Body of pancreas (tissue), 4 donors: ENCODE measurements at places on chromosomes 16 and 17. TPM values are rescaled to one million over a fixed set of nuclear protein-coding genes. Genes with fewer than 3 reads are reported as not detected.
A peak's percentile ranks its signal among the peaks of the same experiment; 100 is the strongest.

GRCh38 chr16:85401917-85402766 is 211.0 kb upstream of the GSE1 start:
- no peaks in the 10 kb centered on the region for H3K4me1 ChIP-seq
- H3K27ac ChIP-seq = no peak overlapping the region
- peak; percentile 6 for DNase-seq
- no peaks in the 10 kb centered on the region for H3K36me3 ChIP-seq
- H3K4me3 ChIP-seq = no peak overlapping the region

GRCh38 chr17:68196394-68197090 is 51.3 kb upstream of the AMZ2 start:
- H3K27me3 ChIP-seq = peaks cover 36% of the 10 kb centered on the region
- no peak overlapping the region for H3K27ac ChIP-seq
- H3K4me1 ChIP-seq = peaks cover 54% of the 10 kb centered on the region
- DNase-seq = no peak

DNA sequence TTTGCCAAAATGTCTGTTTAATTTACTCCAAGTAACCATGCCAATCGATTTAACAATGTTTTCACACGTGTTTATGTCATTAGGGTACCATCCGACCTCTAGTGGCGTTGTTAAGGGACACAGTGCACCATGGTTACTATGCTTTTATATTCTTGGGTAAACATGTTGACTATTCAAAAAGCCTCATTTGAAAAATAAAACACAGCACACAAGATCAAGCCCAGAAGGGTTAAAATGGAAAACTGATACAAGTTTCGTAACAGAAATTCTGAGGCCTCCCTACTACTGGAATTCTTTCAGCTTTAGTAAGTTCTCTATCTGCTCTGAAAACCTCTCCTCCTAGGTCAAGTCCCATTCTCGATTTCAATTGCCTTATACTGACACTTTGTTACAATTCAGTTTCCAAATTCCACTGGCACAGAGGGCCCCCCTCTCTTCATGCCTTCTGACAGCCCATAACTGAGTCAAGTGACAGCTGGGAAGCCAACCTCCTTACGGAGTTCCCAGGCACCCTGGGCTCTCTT is 2.1 kb downstream of the CFAP20 start:
- H3K4me1 ChIP-seq = peaks cover 46% of the 10 kb centered on the region
- DNase-seq = peak; percentile 39
- no peaks in the 10 kb centered on the region for H3K36me3 ChIP-seq
- no peak overlapping the region for H3K4me3 ChIP-seq
- peak overlapping the region; percentile 94 for H3K27ac ChIP-seq

DNA sequence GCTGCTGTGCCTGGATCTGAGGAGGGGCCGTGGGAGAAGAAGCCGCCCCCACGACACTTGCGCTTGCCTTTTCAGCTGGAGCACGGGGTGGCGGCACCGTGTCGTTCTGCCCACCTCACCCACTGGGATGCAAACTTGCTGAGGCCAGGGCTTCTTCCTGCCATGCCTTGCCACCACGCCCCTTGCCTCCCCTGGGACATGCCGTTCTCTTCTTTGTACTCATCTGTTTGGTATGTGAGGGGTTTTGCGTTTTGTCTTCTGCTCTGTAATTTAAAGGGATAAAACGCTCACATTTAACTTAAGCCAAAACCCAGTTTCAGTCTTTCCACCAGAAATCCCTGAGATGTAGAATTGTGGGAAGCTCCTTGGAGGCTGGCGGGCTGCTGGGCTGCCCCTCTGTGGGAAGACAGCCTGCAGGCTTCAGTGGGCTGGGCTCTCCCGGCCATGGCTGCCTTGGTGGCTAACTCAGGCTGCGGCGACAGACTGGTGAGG is 180.2 kb downstream of the RPTOR start:
- DNase-seq = no peak
- no peaks in the 10 kb centered on the region for H3K27me3 ChIP-seq
- peaks cover 16% of the 10 kb centered on the region for H3K4me1 ChIP-seq
- no peaks in the 10 kb centered on the region for H3K36me3 ChIP-seq
- H3K27ac ChIP-seq = no peak overlapping the region

DNA sequence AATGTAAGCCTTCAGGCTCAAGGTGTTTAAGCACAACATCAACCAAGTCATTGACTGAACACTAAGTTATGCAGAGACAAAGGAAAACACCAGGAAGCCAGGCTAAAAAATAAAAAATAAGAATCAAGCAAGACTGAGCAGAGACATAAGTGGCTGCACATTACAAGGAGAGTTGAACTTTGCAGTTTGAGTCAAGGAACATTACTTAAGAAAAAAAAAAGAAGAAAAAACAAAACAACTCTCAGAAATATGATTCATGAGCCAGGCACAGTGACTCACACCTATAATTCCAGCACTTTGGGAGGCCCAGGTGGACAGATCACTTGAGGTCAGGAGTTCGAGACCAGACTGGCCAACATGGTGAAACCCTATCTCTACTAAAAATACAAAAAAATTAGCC is 168.1 kb downstream of the C16orf95 start:
- no peaks in the 10 kb centered on the region for H3K36me3 ChIP-seq
- no peak overlapping the region for H3K27ac ChIP-seq
- H3K4me1 ChIP-seq = no peaks in the 10 kb centered on the region
- H3K27me3 ChIP-seq = no peaks in the 10 kb centered on the region
- no peak overlapping the region for H3K4me3 ChIP-seq

DNA sequence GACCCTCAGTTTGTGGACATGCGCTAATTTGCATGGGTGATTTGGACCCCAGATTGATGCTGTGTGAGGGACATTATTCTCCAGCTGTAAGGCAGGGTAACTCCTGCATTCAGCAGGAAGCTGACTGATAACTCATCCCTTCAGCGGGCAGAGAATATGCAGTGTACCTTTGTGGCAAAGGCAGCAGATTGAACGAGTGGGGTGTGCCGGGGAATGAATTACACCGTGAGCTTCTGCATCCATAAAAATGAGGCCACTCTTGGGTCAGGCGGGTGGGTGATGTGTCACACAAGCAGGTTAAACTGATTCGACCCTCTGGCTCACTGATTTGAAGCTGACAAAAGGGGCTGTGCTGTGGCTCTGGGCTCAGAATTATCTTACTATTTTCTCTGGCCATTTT is 128.9 kb upstream of the PMFBP1 start:
- H3K4me3 ChIP-seq = no peak overlapping the region
- no peaks in the 10 kb centered on the region for H3K27me3 ChIP-seq
- H3K4me1 ChIP-seq = peaks cover 4% of the 10 kb centered on the region
- H3K27ac ChIP-seq = no peak overlapping the region

GRCh38 chr17:36085765-36086164 is 4.2 kb downstream of the CCL3 start:
- no peaks in the 10 kb centered on the region for H3K36me3 ChIP-seq
- no peaks in the 10 kb centered on the region for H3K4me1 ChIP-seq
- H3K27me3 ChIP-seq = no peaks in the 10 kb centered on the region
- DNase-seq = no peak
- H3K4me3 ChIP-seq = no peak overlapping the region

DNA sequence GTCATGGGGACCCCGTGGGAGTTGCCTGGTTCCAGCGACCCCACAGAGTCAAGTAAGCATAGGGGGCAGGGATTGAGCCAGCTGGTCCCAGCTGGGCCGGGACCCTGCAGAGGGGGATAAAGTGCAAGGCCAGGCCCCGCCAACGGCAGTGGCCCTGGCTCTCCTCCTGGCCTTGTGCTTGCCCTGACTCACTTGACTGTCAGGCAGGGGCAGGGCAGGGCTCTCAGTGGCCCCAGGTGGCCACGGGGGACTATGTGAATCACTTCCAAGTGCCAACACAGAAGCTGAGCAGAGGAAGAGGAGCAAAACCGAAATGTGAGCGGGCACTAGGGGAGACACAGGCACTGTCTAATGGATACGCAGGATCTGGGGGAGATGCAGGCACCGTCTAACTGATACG is 21.6 kb upstream of the NCBP3 start:
- H3K27me3 ChIP-seq = no peaks in the 10 kb centered on the region
- DNase-seq = no peak
- H3K36me3 ChIP-seq = peaks cover 2% of the 10 kb centered on the region

DNA sequence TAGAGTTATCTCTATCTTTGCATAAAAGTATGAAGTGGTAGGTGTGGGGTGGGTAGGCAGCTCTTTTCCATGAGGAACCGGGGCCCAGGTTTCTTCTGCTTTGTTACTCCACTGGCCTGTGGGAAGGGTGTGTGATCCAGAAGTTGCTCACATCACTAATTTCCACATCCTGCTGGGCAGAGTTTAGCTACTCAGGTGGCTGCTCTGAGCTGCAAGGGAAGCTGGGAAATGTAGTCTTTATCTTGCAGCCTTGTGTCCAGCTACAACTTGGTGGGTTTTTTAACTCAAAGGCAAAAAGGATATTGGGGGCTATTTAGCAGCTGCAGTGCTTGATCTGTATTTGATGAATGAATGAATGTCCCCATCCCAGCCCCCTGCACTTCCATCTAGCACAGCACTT is 335.3 kb downstream of the SNX29 start:
- H3K27me3 ChIP-seq = no peaks in the 10 kb centered on the region
- H3K36me3 ChIP-seq = no peaks in the 10 kb centered on the region
- no peak overlapping the region for H3K4me3 ChIP-seq
- no peak for DNase-seq

GRCh38 chr16:24088767-24089166 is 167.4 kb upstream of the CACNG3 start:
- H3K4me1 ChIP-seq = no peaks in the 10 kb centered on the region
- H3K27me3 ChIP-seq = no peaks in the 10 kb centered on the region
- H3K4me3 ChIP-seq = no peak overlapping the region
- H3K36me3 ChIP-seq = no peaks in the 10 kb centered on the region
- no peak overlapping the region for H3K27ac ChIP-seq
- DNase-seq = no peak

- DNase-seq = no peak
- H3K36me3 ChIP-seq = no peaks in the 10 kb centered on the region
- no peaks in the 10 kb centered on the region for H3K4me1 ChIP-seq
- H3K27ac ChIP-seq = no peak overlapping the region
- no peaks in the 10 kb centered on the region for H3K27me3 ChIP-seq
- no peak overlapping the region for H3K4me3 ChIP-seq
Observed at GRCh38 chr16:1485847-1486496, 2.8 kb downstream of the PTX4 start.

DNA sequence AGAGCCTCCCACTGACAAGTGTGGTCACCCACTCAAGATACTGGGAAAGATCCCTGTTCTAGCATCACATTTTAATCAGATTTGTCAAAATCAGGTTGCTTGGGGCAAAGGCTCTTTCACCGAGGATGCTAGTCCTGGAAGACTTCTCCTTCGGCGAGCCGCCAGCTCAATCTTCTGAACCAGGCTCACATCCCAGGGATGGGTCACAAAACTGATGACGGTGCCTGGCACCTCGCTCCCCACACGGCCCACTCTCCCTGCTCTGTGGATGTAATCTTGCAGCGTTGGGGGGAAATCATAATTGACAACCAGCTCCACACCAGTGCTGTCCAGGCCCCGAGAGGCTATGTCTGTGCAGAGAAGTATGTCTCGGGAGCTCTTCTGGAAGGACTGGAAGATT is 1.5 kb downstream of the DDX28 start:
- H3K4me1 ChIP-seq = peaks cover 26% of the 10 kb centered on the region
- no peak for DNase-seq
- H3K27ac ChIP-seq = no peak overlapping the region

GRCh38 chr16:4204521-4204920 is 37.4 kb downstream of the SRL start:
- no peaks in the 10 kb centered on the region for H3K27me3 ChIP-seq
- H3K36me3 ChIP-seq = no peaks in the 10 kb centered on the region
- peaks cover 7% of the 10 kb centered on the region for H3K4me1 ChIP-seq

- no peaks in the 10 kb centered on the region for H3K36me3 ChIP-seq
- no peak for DNase-seq
- H3K4me3 ChIP-seq = no peak overlapping the region
Observed at GRCh38 chr16:65154321-65154720, 32.5 kb upstream of the CDH11 start.

DNA sequence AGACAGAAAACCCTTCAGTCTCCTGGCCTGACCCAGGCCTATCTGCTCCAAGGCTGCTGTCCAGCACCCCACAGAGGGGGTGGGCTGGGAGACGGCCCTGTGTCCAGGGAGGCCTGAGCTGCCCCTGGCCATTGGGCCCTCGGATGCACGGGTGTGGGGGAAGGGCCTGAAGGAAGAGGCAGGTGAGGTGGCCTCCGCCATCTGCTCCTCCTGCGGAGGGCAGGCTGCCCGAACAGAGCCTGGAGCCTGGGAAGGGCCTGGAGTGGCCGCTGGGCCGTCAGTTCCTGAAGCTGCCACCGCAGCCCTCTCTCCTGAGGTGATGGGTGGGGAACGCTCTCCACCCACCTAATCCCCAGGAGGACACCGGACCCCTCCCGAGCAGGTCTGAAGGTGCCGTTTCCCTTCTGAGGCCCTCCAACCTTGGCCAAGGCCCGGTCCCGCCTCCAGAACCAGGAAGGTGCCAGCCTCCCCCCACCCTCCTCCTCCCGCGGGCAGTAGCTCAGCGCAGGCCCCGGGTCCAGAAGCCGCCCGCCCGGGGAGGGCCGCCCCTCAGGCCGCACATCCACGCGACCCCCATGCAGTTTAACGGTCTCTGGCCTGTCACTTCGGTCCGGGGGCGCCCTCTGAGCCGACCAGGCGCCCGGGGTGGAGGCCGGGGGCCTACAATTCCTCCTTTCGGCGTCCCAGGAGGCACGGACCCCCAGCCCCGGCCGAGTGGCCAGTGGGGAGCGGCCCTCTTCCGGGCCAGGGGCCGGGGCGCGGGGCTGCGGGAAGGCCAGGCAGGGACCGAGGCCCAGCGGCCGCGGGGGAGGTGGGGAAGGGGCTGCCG is 835 bp downstream of the FBXL16 start:
- peaks cover 58% of the 10 kb centered on the region for H3K27me3 ChIP-seq
- no peak overlapping the region for H3K27ac ChIP-seq
- no peaks in the 10 kb centered on the region for H3K36me3 ChIP-seq
- no peak for DNase-seq
- H3K4me3 ChIP-seq = no peak overlapping the region

- H3K4me1 ChIP-seq = peaks cover 10% of the 10 kb centered on the region
- no peaks in the 10 kb centered on the region for H3K27me3 ChIP-seq
- no peaks in the 10 kb centered on the region for H3K36me3 ChIP-seq
- no peak for DNase-seq
- H3K4me3 ChIP-seq = no peak overlapping the region
- no peak overlapping the region for H3K27ac ChIP-seq
Observed at GRCh38 chr16:50838165-50838564, 96.3 kb downstream of the CYLD start.

UTP18 gene
- total RNA-seq = 18.9 TPM

METRN gene
- total RNA-seq = 36.6 TPM

CENPX gene
- total RNA-seq = 16.5 TPM

ORC6 gene
- total RNA-seq = 4.9 TPM

LUC7L3 gene
- total RNA-seq = 85.6 TPM

CLEC18C gene
- total RNA-seq = not detected

RARA gene
- total RNA-seq = 13.8 TPM

GNGT2 gene
- total RNA-seq = 16.8 TPM

APOH gene
- total RNA-seq = 5.4 TPM

MRM1 gene
- 7.3 TPM for total RNA-seq

RAB37 gene
- 0.66 TPM for total RNA-seq

MT2A gene
- 20.0 TPM for total RNA-seq
